ENCODE measurements at places on chromosomes 1 and 21.

DNA sequence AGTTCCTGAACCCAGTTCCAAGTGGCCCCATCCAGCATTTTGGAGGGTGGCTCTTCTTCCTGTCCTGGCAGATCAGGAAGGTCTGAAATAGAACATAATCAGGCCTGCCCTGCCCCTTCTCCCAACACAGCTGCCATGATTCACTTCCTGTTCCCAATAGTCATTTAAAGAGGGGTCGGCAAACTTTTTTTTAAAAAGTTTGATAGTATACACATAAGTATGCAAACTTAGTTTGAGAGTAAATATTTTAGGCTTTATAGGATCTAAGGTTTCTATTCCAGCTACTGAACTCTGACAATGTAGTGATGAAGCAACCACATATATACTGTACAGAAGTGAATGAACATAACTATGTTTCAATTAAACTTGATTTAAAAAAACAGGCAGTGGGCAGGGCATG lies 66.4 kb downstream of the LUZP1 start:
- no peak overlapping the region for H3K27ac ChIP-seq
- H3K4me3 ChIP-seq = no peak overlapping the region
- H3K27me3 ChIP-seq = no peaks in the 10 kb centered on the region
- no peaks in the 10 kb centered on the region for H3K4me1 ChIP-seq
- no peaks in the 10 kb centered on the region for H3K36me3 ChIP-seq

DNA sequence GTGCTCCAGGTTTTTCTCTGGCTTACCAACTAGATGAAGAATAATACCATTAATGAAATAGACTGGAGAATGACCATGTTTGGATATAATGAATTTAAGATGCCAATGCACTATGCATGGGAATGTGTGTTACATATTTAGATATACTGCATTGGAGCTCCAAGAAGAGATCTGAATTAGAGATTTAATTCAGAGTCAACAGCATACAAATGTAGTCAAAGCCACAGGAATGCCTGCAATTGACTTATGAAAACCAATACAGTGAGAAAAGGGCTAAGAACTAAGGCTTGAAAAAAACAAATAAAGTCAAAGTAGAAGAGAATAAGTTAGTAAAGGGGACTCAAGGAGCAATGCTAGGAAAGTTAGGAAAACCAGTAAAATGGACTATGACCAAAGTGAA lies 59.1 kb downstream of the USP24 start:
- DNase-seq = no peak
- no peak overlapping the region for H3K27ac ChIP-seq
- H3K27me3 ChIP-seq = no peaks in the 10 kb centered on the region
- no peaks in the 10 kb centered on the region for H3K4me1 ChIP-seq
- H3K36me3 ChIP-seq = peaks cover 34% of the 10 kb centered on the region

- H3K4me1 ChIP-seq = peaks cover 2% of the 10 kb centered on the region
- peak; percentile 59 for DNase-seq
- peak within 1 kb of the TSS; percentile 99 for H3K4me3 ChIP-seq
- H3K36me3 ChIP-seq = no peaks in the 10 kb centered on the region
- H3K27ac ChIP-seq = peak within 1 kb of the TSS; percentile 43
Measured at GRCh38 chr1:113928941-113929749, at the start of gene HIPK1. HIPK1 (plus strand) TSS chr1:113929324.

DNA sequence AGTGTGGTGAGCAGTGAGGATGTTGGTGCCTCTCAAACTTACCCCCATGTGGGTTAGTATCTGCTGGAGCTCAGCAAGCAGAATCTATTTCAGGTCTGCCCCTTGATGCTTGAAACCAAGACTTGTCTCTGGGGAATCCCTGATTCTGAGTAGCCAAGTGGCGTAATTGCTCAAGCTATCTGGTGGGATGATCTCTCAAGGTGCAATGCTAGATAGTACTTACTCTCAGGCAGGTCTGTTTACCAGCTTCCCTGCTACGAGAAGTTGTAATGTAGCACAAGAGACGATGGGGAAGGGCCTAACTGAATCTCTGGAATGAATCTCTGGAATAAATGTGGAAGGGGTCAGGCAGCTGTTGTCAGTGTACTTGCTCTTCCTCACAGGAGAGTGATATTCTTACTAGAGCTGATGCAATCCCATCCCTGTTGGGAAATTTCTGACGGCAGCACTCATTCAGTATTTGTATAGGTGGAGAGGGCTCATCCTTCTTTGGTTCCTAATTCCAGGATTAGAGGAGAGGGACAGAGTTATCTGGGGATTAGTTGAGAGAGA lies 65.4 kb downstream of the MACF1 start:
- no peak overlapping the region for H3K27ac ChIP-seq
- H3K4me3 ChIP-seq = peak overlapping the region; percentile 49
- H3K36me3 ChIP-seq = no peaks in the 10 kb centered on the region
- peaks cover 18% of the 10 kb centered on the region for H3K4me1 ChIP-seq
- H3K27me3 ChIP-seq = no peaks in the 10 kb centered on the region
- no peak for DNase-seq

- H3K4me3 ChIP-seq = no peak overlapping the region
- H3K36me3 ChIP-seq = no peaks in the 10 kb centered on the region
- no peak overlapping the region for H3K27ac ChIP-seq
- no peaks in the 10 kb centered on the region for H3K27me3 ChIP-seq
- H3K4me1 ChIP-seq = peaks cover 3% of the 10 kb centered on the region
Measured at GRCh38 chr1:193926956-193927355, 740.5 kb upstream of the B3GALT2 start.

DNA sequence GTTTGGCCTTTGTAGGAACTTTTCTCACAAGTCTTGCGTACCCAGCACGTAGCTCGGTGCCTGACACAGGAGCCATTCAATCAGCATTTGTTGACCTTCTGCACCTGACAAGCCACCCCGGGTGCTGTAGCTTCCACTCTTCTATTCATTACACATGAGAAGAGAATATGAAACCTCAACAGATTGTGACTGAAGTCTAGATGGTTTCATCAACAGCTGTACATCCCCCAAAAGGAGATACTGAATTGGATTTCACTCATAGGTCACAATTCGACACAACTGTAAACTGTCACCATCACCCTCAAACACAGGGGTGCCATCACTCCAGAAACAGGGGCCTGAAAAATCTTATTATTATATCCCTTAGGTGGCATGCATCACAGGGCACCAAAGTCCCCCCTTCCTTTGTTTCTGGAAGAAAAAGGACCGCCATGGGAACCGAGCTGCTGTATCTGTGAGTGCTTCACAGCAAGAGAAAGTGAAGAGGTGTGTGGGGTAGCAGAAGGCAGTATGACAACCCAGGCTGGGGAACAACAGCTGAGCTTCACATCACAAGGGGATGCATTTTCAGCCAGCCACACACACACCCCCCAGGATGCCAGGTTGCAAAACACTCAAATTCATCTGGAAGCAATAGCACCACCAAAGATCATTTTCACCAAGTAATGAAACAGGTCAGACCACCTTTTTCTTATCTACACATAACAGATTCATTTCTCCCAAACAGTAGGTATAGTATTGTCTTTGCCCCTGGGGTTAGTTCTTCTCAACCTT lies 225.7 kb downstream of the TOMM20 start:
- no peak overlapping the region for H3K27ac ChIP-seq
- no peak overlapping the region for H3K4me3 ChIP-seq
- no peak for DNase-seq

DNA sequence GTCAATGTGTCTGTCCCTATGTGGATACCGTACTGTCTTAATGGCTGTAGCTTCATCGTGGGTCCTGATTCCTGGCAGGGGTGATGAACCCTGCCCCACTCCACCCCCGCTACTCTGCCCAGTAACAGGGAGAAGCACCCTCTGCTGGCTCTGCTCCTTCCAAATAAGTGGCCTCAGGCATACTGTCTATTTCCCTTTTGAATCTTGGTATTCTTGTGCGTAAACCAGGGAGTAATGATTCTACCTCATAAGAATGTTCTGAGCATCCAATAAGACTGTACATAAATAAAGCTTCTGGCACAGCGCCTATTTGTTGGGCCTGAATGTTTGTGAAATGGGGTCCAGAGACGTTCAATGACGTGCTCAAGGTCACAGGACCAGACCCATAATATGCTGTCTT lies 35.2 kb upstream of the CTPS1 start:
- no peaks in the 10 kb centered on the region for H3K4me1 ChIP-seq
- H3K27me3 ChIP-seq = no peaks in the 10 kb centered on the region
- no peaks in the 10 kb centered on the region for H3K36me3 ChIP-seq
- no peak overlapping the region for H3K4me3 ChIP-seq
- no peak for DNase-seq
- H3K27ac ChIP-seq = no peak overlapping the region

GRCh38 chr1:84603941-84604830 lies 29.9 kb upstream of the CTBS start:
- H3K27me3 ChIP-seq = no peaks in the 10 kb centered on the region
- H3K27ac ChIP-seq = no peak overlapping the region
- no peaks in the 10 kb centered on the region for H3K4me1 ChIP-seq
- H3K36me3 ChIP-seq = no peaks in the 10 kb centered on the region

- no peak for DNase-seq
- H3K4me3 ChIP-seq = no peak overlapping the region
- no peaks in the 10 kb centered on the region for H3K27me3 ChIP-seq
- no peaks in the 10 kb centered on the region for H3K36me3 ChIP-seq
- H3K4me1 ChIP-seq = no peaks in the 10 kb centered on the region
Measured at GRCh38 chr1:230218667-230219066, 151.6 kb downstream of the GALNT2 start.

- H3K27ac ChIP-seq = no peak overlapping the region
- no peak for DNase-seq
- peaks cover 9% of the 10 kb centered on the region for H3K4me1 ChIP-seq
- H3K4me3 ChIP-seq = no peak overlapping the region
- peaks cover 17% of the 10 kb centered on the region for H3K36me3 ChIP-seq
Measured at GRCh38 chr21:46189213-46189958, 5.1 kb upstream of the SPATC1L start.

- peaks cover 28% of the 10 kb centered on the region for H3K4me1 ChIP-seq
- H3K27me3 ChIP-seq = peaks cover 1% of the 10 kb centered on the region
- DNase-seq = no peak
- H3K27ac ChIP-seq = no peak overlapping the region
- no peaks in the 10 kb centered on the region for H3K36me3 ChIP-seq
Measured at GRCh38 chr1:76500116-76500515, 367.2 kb upstream of the ST6GALNAC5 start.

DNA sequence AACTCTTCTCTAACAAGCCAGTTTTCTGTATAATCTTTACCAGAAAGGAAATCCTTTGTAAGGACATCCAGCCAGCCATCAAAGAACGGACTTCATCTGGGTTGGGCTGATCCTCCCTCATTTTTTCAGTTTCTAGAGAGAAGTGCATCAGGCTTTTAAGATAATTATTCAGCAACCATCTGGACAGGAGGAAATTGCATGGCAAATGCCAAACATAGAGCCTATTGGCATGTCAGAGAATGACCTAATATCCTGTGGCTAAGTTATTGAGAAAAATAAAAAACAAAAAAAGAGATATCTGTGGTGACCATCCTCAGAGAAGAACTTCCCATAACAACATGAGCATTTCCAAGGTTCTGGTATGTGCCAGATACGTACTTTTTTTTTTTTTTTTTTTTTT lies 74.9 kb upstream of the BEND5 start:
- H3K27me3 ChIP-seq = no peaks in the 10 kb centered on the region
- H3K27ac ChIP-seq = no peak overlapping the region
- no peak overlapping the region for H3K4me3 ChIP-seq
- DNase-seq = no peak
- H3K4me1 ChIP-seq = no peaks in the 10 kb centered on the region

DNA sequence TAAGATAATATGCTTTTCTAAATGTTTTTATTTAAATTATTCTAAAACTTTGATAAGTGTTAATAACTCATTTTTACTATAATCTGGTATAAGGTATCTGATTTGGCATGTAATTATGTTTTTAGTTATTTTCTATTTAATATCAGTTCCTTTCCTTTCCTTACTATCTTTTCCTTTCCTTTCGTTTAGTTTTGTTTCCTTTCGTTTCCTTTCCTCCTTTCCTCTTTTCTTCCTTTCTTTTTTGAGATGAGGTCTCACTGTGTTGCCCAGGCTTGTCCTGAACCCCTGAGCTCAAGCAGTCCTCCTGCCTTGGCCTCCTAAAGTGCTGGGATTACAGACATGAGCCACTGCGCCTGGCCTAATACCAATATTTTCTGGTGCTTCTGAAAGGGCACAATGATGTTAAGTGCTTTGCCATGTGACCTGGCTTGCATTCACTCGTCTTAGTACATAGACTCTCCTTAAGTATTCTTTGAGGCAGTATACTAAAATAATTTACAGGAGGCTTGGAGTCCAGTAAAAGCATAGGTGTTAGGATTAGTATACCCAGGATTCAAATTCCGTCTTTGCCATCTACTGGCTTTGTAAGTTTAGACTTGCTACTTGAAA lies 18.7 kb downstream of the MIER1 start:
- no peak overlapping the region for H3K27ac ChIP-seq
- no peak for DNase-seq
- H3K27me3 ChIP-seq = no peaks in the 10 kb centered on the region
- no peak overlapping the region for H3K4me3 ChIP-seq
- H3K4me1 ChIP-seq = peaks cover 2% of the 10 kb centered on the region
- 0 out of 2 replicates have a peak, but pooled peaks cover 3% of the 10 kb centered on the region for H3K36me3 ChIP-seq
